CD4-positive, alpha-beta T cell (primary cell): ENCODE measurements at places on chromosomes 11 and 22.
A peak's percentile ranks its signal among the peaks of the same experiment; 100 is the strongest.

DNA sequence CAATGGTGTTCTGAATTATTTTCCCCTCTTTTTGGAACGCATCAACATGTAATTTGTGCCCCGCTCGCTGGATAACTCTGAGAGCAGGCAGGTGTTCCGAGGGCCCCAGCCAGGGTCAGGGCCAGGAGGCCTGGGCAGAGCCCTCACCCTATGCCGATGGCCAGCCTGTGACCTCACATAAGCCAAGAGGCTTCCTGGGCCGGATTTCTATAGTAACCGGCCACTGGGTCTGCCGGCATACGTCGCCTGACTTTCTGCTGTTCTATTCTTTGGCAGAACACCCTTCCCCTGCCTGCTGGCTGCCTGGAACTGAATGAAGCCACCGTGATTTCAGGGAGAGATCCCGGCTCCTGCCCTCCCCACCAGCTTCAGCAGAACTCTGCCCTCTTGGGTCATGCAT, 375.2 kb downstream of the SHANK2 start:
- no peak overlapping the region for H3K27ac ChIP-seq
- no peak for DNase-seq

DNA sequence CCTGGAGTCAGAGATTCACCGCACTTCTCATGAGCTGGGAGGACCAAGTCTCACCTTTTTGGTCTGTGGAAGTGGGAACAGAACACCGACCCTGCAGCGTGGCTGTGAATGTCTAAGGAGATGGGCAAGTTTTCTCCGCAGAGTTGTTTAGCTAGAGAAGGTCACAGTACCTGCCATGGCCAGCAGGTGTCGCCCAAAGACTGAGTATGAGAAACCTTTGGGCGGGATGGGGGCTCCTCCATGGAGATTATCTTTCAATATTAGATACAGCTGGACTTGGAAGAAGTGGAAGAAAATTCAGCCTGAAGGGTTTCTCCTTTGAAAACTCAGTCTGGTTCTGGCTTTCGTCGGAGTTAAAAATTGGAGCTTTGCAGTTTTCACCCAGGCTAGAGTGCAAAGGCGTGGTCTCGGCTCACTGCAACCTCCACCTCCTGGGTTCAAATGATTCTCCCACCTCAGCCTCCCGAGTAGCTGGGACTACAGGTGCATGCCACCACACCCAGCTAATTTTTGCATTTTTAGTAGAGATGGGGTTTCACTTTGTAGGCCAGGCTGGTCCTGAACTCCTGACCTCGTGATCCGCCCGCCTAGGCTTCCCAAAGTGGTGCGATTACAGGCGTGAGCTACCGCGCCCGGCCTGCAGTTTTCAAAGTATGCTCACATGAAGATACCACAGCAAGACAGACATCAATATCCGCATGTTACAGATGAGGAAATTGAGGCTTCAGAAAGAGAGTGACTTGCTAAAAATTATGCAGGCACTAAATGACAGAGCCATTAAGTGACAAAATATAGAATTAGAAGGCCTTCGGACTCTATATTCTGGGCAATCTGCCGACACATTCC, 10.7 kb upstream of the DSCAML1 start:
- H3K27me3 ChIP-seq = no peaks in the 10 kb centered on the region
- peaks cover 21% of the 10 kb centered on the region for H3K4me1 ChIP-seq
- no peak overlapping the region for H3K4me3 ChIP-seq
- H3K36me3 ChIP-seq = no peaks in the 10 kb centered on the region
- DNase-seq = peak; percentile 70

DNA sequence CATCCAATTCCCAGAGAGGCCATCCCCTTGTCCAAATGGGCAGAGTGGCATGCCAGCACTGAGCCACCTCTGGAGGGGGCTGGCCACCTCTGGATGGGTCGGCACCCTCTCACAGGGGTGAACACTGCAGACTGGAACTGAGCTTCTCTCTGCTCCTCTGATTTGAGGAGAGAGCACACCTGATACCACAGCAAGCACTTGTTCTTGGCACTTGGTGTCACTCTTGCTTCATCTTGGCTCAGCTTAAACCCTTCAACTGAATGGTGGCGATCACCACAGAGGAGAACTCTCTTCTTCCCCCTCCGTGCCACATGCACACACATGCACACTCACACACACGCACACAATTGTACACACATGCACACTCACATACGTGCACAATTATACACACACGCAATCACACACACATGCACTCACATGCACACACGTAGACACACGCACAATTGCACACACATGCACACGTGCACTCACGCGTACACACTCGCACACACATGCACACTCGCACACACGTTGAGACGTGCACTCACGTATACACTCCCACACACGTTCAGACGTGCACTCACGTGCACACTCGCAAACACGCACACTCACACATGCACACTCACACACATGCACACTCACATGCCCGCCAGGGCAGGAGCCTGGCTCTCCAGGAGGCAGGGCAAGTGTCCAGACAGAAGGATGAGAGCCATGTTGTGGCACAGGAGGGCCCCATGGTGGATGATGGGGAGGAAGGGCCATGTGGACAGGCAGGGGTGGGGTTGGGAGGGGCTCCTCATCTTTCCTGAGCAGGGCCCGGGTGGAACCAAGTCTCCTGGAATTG, 23.4 kb downstream of the OVOL1 start:
- no peaks in the 10 kb centered on the region for H3K36me3 ChIP-seq
- DNase-seq = no peak
- no peak overlapping the region for H3K27ac ChIP-seq
- no peak overlapping the region for H3K4me3 ChIP-seq

DNA sequence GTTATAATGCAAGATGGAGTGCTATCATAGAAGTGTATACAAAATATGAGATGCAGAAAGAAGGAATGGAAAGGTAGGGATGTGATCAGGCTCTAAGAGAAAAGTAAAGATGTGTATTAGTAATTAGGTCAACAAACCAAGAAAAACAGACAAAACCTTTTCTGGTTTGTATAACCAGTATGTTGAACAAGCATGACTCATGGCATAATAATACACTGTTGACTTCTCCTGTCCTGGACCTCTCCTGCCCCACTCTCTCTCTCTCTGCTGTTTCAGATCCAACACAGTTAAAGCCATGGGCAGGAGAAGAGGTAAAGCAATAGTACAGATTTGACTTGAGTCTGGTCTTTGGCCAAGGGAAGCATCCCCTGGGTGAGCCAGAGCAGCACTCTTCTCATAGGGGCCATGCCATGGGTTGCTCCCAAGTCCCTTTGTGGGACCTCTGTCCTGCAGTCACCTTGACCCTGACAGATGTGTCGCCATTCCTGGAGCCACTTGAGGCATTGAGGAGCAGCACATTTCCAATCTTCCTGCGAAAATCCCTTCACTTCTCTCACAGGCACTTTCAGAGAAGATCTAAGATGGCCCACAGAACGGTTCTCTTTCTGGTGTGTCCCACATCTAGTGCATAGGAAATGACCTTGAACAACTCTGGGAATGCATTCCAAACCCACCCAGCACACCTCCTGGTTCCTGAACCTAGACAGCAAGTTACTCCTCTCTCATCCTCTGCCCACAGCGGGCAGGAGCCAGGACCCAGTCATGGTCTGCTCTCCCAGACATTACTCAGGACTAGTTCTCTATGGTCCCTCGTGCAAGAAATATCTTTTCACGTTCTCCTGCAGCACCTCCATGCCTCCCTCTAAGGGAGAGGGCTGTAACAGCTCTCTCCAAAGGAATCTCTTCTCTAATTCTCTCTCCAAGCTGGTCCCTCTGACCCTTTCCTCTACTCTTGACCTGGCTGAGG, 58.2 kb upstream of the PRSS23 start:
- H3K4me3 ChIP-seq = no peak overlapping the region
- no peak overlapping the region for H3K27ac ChIP-seq
- DNase-seq = no peak
- H3K36me3 ChIP-seq = no peaks in the 10 kb centered on the region

DNA sequence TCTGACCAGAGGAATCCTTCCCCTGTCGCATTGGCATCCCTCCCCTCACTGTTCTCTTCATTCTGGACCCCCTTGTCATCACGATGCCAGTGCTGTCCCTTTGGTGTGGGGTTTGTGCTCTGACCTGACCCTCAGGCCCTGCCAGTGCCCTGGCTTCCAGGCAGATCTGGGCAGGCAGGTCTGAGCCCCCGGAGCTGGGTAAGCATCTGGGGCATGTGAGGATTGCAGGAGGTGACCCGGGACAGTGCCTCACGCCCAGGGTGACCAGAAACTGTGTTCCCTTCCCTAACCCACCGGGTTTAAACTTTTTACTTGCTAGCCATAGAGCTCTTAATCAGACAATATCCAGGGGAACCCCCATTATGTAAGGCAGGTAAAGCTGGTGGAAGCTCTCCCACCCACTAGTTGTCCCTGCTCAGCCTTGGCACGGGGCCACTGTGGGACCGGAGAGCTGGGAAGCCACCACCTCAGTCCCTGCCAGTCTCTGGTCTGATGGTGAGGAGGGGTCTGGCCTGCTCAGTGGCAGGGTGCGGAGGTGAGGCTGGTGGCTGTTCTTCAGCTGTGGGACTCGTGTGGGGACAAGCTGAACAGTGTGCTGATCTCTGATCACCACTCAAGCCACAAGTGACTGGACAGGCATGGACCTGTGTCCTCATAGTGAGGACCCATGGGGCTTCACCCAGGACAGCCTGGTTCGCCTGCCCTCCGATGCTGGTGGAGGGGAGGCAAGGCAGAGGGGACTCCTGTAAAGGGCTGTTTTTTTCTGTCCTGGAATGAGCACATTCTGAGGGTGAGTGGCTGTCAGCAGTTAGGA, 38.0 kb downstream of the BCR start:
- H3K27ac ChIP-seq = peak overlapping the region; percentile 53
- H3K36me3 ChIP-seq = no peaks in the 10 kb centered on the region
- H3K4me3 ChIP-seq = peak overlapping the region; percentile 42
- H3K4me1 ChIP-seq = peaks cover 86% of the 10 kb centered on the region

DNA sequence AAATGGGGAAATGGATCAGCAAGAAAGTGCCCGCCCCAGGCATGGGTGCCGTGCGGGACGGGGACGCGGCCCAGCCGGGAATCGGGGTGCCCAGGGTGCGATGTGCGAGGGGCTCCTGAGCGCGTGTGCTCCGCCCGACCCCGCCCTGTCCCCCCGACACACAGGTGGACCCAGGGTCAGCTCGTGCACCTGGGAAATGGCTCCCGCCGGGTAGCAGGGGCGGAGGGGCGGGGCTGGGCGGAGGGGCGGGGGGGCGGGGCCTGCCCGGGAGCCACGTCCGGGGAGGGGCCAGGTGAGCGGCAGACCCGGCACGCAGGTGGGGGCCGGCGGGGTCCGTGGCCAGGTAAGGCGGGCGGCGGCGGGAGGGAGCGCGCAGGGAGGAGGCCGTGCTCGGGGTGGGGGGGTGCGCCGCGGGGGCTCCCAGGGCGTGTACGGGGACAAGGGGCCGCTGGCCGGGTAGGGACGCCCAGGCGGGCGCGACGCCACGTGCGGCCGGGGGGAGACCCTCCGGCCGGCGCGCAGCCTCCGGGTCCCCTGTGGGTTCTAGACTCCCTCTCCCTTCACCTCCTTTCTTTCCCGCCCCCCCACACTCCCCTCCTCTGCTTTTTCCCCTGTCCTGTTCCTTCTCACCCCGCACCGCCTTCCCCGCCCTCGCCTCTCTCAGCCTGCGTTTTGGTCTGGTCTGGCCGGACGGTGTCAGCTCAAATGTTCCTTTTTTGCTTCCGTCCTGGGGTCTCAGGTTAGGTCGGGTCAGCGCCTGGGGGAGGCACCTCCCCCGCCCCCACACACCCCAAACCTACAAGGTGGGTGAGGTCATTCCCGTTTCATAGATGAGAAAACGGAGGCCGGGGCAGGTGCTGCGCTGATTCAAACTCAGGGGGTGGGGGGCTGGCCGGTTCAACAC, at the start of gene ARHGAP8:
TSS of gene ARHGAP8 (plus strand) at position 291 of the 904 bp plus-strand sequence. CDS start 33,953 bp downstream, outside the sequence.
- DNase-seq = no peak
- H3K27me3 ChIP-seq = peaks cover 54% of the 10 kb centered on the region
- no peaks in the 10 kb centered on the region for H3K36me3 ChIP-seq

GRCh38 chr11:120335556-120335907, 681 bp upstream of the ARHGEF12 start:
- no peak overlapping the region for H3K27ac ChIP-seq
- peak overlapping the region; percentile 77 for H3K4me3 ChIP-seq
- peaks cover 28% of the 10 kb centered on the region for H3K27me3 ChIP-seq

DNA sequence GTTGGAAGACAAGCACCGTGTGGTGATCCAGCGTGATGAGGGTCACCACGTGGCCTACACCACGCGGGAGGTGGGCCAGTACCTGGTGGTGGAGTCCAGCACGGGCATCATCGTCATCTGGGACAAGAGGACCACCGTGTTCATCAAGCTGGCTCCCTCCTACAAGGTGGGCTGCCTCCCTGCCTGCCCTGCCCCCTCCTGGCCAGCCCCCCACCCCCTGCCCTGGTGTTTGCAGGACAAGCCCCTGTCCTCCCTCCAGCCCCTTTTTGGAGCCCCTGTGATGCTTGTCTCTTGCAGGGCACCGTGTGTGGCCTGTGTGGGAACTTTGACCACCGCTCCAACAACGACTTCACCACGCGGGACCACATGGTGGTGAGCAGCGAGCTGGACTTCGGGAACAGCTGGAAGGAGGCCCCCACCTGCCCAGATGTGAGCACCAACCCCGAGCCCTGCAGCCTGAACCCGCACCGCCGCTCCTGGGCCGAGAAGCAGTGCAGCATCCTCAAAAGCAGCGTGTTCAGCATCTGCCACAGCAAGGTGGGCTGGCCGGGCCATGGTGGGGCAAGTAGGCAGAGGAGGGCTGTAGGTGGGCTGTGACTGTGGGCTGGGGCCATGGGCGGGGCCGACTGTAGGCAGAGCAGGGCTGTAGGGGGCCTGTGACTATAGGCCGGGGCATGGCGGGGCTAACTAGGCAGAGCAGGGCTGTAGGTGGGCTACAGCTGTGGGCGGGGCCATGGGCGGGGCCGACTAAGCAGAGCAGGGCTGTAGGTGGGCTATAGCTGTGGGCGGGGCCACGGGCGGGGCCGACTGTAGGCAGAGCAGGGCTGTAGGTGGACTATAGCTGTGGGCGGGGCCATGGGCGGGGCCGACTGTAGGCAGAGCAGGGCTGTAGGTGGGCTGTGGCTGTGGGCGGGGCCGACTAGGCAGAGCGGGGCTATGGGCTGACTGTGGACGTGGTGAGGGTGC, 13.6 kb downstream of the MUC2 start:
- H3K36me3 ChIP-seq = no peaks in the 10 kb centered on the region
- DNase-seq = no peak
- H3K4me1 ChIP-seq = no peaks in the 10 kb centered on the region
- H3K27me3 ChIP-seq = no peaks in the 10 kb centered on the region

- H3K27ac ChIP-seq = no peak overlapping the region
- H3K27me3 ChIP-seq = peaks cover 10% of the 10 kb centered on the region
- DNase-seq = no peak
- H3K36me3 ChIP-seq = no peaks in the 10 kb centered on the region
- H3K4me3 ChIP-seq = no peak overlapping the region
Observed at GRCh38 chr22:22986008-22986407, 84.3 kb upstream of the GNAZ start.

- H3K4me1 ChIP-seq = peaks cover 5% of the 10 kb centered on the region
- peaks cover 60% of the 10 kb centered on the region for H3K27me3 ChIP-seq
- no peak overlapping the region for H3K4me3 ChIP-seq
- H3K27ac ChIP-seq = no peak overlapping the region
Observed at GRCh38 chr11:129364143-129364654, 11.4 kb upstream of the BARX2 start.
